ENCODE measurements at places on chromosomes 2 and 18. TPM values are rescaled to one million over a fixed set of nuclear protein-coding genes. Genes with fewer than 3 reads are reported as not detected.
A peak's percentile ranks its signal among the peaks of the same experiment; 100 is the strongest.

Gene BZW1
- 699 TPM for total RNA-seq

Gene TM4SF20
- not detected for total RNA-seq

Gene CCDC74B
- total RNA-seq = 5.6 TPM

Gene UGT1A10
- total RNA-seq = not detected

Gene HTR2B
- not detected for total RNA-seq

Gene SLC19A3
- 0.29 TPM for total RNA-seq

Gene MREG
- 22.1 TPM for total RNA-seq

Gene MROH2A
- total RNA-seq = not detected

Gene PPP1R1C
- total RNA-seq = 0.35 TPM

Gene DOCK10
- 2.1 TPM for total RNA-seq

Gene FOXD4L1
- not detected for total RNA-seq

Gene CCDC195
- not detected for total RNA-seq

Gene IRS1
- 13.0 TPM for total RNA-seq

Gene SULT6B1
- not detected for total RNA-seq

Gene DUSP2
- 4.4 TPM for total RNA-seq

- DNase-seq = peak; percentile 80
These were observed 62.9 kb upstream of the SERPINE2 start for GRCh38 chr2:224101820-224102630.

- DNase-seq = no peak
These were observed 82.1 kb downstream of the TSN start for GRCh38 chr2:121837591-121837990.

- no peak for DNase-seq
These were observed 63.0 kb upstream of the CPO start for GRCh38 chr2:206876216-206876860.

DNA sequence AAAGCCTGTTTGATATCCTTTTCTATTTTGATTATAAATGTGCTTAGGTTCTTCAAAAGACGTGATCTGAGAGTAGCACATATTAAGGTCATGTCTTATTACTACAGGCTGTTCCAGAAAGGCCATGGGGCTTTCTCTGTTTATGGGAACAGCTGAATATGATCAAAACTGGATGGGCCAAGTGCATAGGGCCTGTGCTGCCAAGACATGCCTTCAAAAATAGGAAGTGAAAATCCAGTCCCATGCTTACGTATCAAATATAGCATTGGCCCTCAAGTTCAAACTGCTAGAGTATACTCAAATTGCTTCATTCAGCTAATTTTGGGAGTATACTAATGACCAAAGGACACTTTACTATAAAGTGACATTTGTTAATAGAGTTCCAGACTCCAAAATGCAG lies 24.1 kb downstream of the SLC25A52 start:
- no peak for DNase-seq

GRCh38 chr2:102336502-102336945 lies 19.1 kb upstream of the IL18R1 start:
- DNase-seq = peak; percentile 18

DNA sequence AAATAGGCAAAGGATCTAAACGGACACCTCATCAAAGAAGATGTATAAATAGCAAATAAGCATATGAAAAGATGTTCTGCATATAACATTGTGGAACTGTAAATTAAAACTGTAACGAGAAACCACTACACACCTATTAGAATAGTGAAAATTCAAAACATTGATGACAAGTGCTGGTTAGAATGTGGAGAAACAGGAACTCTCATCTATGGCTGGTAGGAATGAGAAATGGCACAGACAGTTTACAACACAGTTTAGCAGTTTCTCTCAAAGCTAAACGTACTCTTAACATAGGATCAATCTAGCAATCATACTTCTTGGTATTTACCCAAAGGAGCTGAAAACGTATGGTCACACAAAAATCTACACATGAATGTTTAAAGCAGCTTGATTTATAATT lies 126.2 kb downstream of the TRIB2 start:
- DNase-seq = no peak

DNA sequence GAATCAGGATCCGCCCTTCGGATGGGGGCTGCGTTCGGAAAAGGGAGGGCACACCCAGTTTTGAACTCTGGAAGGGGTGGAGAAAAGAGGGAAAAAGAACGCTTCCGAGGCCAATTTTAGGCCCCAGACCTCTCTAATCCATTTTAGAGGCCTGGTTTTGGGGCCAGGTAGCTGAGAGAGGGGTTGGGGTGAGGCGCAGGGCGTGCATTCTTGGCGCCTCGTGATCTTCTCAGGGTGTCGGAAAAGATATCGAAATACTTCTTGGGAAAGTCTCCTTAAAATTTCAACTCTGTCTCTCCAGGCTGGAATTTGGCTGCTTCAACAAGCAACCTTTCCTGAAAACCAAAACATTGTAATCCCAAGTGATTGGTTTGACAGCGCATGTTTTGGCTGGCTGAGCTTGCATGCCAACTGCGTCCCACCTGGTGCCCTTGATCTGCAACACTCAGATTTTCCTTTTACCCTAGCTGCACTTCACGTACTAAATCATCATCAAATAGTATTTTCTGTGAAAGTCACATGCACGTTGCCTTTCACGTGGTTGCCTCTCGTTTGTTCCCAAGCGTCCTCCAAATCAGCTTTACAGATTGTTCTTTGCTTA lies 864 bp upstream of the XPO1 start:
- DNase-seq = no peak

- no peak for DNase-seq
These were observed 157.3 kb downstream of the KLHL29 start for GRCh38 chr2:23542230-23542789.

DNA sequence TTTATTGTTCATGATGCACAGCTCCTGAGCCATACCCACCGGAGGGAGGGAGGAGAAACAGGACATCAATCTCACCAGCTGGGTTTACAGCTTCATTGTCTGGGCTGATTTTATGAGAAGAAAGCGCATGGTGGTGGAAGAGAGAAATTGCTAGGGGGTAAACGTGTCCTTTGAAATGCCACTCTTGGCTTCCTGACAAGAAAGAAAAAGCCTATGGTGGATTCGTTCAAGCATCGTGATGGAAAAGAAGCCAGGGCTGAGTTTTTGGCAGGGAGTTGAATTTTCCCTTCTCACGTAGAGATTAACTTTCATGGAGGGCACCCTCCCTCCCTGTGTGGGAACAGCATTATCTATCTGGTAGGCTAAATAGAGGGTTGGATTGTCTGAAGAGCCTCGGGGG lies 502.0 kb downstream of the SLC4A3 start:
- no peak for DNase-seq

- no peak for DNase-seq
These were observed 285.1 kb upstream of the SLC14A2 start for GRCh38 chr18:45330170-45330594.

GRCh38 chr2:96260387-96261260 lies 5.2 kb downstream of the TMEM127 start:
- peak; percentile 60 for DNase-seq

DNA sequence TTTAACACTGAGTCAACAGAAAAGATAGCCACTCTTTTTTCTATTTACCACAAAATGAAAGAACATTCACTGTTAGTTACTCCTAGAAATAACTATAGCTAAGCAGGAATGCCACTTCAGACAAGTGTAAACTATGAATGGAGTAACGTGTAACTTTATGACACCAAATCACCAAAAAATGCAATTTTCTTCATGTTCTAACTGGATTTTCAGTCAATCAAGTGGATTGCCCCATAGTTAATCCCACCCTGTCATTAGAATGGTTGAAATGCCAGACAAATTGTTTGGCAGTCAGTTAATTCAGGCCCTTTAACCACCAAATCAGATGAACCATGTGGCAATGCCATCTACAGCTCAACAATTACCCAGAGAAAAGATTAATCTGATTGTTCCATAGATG lies 9.9 kb downstream of the EPHA4 start:
- no peak for DNase-seq

- DNase-seq = no peak
These were observed 636.9 kb downstream of the LRP1B start for GRCh38 chr2:141493936-141494335.

GRCh38 chr2:85577386-85578242 lies at the start of gene VAMP8:
Gene VAMP8 (plus strand): TSS chr2:85577586. CDS start chr2:85577647, 61 bp downstream.
- no peak for DNase-seq

- DNase-seq = no peak
These were observed 679.6 kb downstream of the MBD2 start for GRCh38 chr18:53544917-53545316.
